ENCODE measurements at places on chromosomes 1 and 21. TPM values are rescaled to one million over a fixed set of nuclear protein-coding genes. Genes with fewer than 3 reads are reported as not detected.
A peak's percentile ranks its signal among the peaks of the same experiment; 100 is the strongest.

GRCh38 chr1:152047730-152048415, 11.1 kb upstream of the S100A11 start:
- DNase-seq, result peak; percentile 79

DNA sequence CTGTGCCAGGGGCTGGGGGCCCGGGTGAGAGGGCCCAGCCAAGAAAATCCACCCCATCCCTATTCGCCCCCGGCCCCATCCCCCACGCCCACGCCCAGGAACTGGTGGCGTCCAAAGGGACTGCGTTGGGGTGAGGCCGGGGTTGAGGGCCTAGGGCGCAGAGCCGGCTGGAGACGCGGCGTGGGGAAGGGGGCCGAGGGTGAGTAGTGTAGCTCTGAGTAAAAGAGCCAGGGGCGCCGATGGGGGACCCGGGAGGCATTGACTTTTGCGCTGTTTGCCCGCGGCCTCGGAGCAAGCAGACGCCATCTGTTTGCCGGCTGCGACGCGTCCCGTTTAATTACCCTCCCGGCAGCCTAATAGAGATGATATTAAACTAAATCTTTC, 3.5 kb upstream of the DMRTA2 start:
- peak; percentile 50 for DNase-seq

- DNase-seq, result no peak
Measured at GRCh38 chr1:40360631-40361030, 12.9 kb upstream of the SMAP2 start.

ABCB10 gene
- 11.9 TPM for total RNA-seq

RAB3B gene
- total RNA-seq, result 37.3 TPM

- no peak for DNase-seq
Measured at GRCh38 chr1:5769146-5769545, 223.1 kb downstream of the NPHP4 start.

DNA sequence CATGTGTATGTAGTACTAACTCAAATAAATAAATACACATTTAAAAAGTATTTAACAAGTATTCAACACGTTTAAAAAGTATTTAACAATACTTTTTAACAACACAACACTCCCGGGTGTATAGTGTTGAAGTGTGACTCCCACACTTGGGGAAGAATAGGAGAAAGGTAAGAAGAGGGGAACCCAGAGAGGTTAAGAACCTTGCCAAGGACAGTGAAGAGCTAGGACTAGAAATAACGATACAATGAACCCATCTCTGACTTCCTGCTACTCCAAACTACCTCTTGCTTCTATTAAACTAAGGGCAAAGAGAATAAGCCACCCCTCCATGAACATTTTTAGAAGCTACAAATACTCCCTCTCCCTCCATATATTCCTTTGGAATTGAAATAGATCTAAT, 1.7 kb upstream of the GFI1 start:
- no peak for DNase-seq

GRCh38 chr1:42158189-42158588, 5.0 kb downstream of the GUCA2B start:
- no peak for DNase-seq

CRP gene
- not detected for total RNA-seq

DNA sequence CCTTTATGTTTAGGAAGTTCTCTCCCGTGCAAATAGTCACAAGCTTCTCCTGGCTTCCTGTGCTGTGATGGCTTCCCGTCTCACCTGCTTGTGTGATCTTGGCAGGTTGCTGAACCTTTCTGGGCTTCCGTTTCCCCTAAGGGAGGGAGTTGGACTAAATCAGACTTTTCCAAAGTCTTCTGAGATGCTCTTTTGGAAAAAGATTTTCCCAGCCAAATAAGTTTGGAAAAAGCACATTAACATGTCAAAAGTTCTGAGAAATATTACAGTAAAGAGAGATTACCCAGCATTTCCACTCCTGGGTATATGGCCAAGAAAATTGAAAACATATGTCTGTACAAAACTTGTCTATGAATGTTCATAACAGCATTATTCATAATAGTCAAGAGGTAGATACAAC, 36.0 kb upstream of the TENT5C start:
- DNase-seq, result no peak

All from H1 (cell line).